Bronchial epithelial cell (primary cell): ENCODE measurements at places on chromosomes 13 and 19. TPM values are rescaled to one million over a fixed set of nuclear protein-coding genes. Genes with fewer than 3 reads are reported as not detected.

DNA sequence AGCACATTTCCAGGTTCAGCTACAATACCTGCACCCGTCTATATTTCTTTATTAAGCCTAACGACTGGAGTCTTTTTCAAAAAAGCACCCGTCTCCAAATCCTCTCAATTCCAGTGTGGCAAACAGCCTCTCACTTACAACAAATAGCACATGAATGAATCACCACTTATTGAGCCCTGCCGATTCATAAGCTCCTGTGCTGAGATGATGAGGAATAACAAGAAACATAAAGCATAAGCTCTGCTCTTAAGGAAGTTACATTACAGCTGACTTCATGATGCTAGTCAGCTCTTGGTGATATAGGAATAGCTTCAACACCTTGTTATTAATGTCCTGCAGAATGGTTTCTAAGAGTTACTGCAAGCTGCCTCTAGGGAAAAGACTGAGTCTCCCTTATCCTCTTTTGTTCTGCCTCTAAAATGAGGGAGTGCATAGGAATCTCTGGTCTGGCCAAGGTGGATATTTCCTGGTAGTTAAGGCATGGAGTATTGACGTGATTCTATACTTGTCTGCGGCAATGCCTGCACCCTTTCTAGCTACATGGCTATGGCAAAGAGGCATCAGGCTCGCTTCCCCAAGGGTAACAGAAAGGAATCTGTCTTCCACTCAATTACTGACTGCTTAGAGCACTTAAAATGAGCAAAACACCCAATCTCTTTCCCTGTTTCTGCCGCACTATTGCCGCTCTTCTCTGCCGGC is 195.7 kb downstream of the KLF12 start:
- peak; percentile 93 for DNase-seq

GRCh38 chr13:83350569-83350968 is 531.7 kb downstream of the SLITRK1 start:
- DNase-seq = peak; percentile 35

- no peak for DNase-seq
Observed at GRCh38 chr19:29724102-29724641, 9.1 kb upstream of the C19orf12 start.

- no peak for DNase-seq
Observed at GRCh38 chr13:39816936-39817335, 161.5 kb downstream of the COG6 start.

Gene HPN
- total RNA-seq = not detected in 2 replicates

Gene ZSCAN18
- 16.6 and 40.8 TPM in 2 replicates for total RNA-seq
